SW 1271 (cell line): ENCODE measurements at places on chromosomes 3 and 15.

GRCh38 chr3:66442254-66443117 is 58.3 kb downstream of the LRIG1 start:
- DNase-seq: no peak

DNA sequence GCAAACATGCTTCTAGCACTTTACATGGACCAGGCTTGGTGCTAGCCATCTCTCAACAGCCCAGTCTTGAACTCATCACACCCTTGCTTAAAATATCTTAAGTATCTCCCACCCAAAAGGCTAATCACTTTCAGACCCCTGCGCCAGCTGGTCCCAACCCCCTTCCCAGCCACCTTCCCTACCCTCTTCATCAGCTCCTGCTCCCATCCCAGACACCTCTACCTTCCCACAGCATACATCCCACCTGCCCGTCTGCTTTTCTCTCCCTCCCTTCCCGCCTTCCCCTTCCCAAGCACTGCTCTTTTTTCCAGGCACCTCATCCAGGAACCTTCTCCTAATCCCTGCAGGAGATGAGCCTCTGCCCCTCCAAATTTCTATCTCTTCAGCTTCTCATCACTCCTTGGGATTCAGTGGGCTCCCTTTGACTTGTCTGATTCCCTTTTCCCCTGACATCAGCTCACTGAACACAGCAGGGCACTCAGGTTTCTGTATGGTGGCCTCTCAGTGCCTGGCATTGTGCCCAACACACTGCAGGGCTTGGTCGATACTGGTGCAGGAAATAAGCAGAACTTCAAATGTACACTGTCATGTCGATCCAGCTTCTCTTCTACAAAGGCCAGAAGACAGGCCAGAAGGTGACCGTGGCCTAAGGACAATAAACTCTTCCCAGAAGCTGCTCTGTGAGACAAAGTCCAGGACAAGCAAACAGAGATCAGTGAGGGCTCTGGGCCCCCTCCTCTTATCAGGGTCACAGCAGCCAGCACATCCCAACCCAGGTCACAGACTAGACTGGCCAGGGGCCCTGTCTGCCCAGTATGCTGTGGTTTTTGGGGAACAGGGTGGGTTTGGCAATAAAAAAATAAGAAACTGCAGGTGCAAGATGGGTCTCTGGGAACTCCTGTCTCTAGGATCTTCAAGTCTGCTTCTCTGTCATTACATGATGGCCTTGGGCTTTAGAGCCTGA is 2.2 kb upstream of the ITIH1 start:
- no peak for DNase-seq

GRCh38 chr3:155944081-155944480 is 73.6 kb downstream of the GMPS start:
- no peak for DNase-seq

DNA sequence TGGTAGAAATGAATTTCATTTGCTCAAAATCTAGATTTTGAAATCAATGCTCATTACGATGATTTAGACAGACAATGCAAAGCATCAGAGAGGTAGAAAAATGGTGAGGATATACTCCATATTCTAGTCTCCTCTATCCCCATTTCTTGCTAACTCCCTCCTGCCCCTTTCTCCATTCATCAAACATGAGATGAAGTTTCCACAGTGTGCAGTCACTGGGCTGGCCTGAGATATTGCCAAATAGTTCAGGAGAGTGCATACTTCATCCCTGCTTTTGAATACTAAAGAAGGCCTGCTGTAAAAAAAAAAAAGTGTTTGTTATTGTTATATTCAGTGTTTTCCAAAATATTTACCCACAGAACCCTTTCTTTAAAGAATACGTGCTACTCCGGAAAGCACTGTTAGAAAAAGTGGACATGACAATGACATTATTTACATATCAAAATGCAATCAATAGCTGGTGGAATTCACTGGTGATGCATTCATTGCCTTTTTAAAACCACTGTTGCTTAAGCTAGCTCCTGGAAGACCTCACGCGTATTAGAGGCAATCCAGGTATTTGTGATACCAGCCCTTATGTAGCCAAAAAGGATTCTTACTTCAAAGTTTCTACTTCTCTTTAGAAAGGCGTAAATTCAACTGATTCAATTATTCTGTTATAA is 247.6 kb upstream of the SOX2 start:
- no peak for DNase-seq

DNA sequence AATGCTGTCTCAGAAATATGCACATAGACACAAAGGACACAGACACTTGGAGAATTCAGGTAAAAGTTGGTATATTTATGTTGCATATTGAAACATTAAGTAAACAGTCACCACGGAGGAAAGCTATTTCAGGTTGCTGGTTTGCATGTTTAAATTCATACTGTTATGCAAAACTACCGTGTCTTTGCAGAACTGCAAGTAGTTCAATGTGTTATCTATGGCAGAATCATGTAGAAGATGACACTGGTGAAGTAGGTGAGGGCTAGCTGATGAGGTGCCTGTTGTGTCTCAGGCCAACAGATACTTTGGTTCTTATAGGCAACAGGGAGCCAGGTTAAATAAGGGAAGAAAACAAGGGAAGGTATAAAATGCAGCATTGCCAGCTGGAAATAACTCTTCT is 511.3 kb downstream of the DIPK2A start:
- no peak for DNase-seq

DNA sequence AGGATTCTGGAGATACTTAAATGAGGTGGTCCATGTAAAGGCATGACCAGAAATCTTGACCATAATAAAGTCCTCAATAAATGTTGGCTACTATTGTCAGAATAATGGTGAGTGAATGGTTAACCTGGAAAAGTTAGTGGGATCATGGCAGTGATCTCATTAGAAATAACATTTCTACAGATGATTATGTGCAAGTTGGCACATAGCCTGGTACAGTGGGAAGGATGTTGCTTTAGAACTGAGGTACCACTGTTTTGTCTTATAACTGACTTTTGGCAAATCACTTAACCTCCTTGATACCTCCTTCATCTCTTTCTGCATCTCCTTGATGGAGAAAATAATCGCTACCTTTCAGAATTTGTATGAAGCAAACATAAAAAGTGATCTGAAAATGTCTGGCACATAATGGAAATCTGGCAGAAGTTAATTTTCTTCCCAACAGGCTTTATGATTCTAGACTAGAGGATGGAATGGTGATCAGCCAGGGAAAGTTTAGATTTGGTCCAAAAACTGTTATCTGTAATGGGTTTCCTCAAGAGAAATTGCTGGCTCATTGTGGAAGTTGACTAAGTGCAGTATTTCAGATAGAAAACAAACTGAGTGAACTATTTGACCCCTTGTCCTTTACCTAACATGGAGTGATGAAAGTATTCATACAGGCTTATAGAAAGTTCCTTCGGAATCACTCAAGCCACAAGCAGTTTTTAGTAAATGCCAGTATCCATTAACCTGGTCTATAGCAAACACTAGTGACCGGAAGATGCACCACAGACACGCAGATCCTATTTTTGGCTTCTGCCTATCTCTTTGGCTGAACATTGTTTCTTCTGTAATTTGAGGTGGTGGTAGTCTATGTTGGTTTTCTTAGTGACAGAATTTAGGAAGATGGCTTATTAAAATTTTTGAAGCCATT is 449.6 kb upstream of the TGFBR2 start:
- no peak for DNase-seq

- peak; percentile 69 for DNase-seq
Observed at GRCh38 chr15:99708563-99708962, 24.7 kb downstream of the LYSMD4 start.

DNA sequence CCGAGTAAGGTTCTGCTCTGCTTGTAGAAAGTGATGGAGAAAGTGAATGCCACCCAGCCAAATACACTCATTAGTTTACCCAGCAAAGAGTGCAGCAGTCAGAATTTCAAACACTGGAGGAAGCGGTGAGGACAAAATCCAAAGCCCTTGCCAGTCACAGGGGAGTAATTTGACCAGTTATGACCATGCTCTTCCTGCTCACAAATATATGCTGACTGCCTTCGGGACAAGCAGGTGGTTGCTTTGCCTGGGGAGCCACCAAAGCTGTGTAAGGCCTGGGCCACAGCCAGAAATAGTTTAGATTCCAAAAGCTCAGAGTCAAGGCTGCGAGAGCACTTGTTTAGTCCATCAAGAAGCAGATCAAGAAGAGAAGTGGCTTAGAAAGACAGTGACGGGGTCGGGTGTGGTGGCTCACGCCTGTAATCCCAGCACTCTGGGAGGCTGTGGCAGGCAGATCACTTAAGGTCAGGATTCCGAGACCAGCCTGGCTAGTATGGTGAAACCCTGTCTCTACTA is 51.0 kb upstream of the ATP13A3 start:
- peak; percentile 86 for DNase-seq

DNA sequence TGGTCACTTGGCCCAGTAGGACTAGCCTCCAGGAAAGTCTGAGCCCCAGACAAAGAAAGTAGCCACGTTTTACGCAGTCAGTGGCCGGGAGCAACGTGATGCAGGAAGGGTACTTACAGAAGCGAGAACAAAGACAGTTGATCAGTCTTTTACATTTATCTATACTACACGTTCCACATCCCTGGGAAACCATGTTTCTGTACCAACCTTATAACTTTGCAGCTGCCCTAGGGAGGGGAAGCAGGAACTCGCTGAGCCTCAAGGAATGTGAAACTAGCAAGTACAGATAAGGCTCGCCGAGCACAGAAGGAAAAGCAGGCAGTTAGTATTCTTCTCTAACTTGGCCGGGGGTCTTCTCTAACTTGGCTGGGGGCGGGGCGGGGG is 3.4 kb upstream of the KNL1 start:
- no peak for DNase-seq

DNA sequence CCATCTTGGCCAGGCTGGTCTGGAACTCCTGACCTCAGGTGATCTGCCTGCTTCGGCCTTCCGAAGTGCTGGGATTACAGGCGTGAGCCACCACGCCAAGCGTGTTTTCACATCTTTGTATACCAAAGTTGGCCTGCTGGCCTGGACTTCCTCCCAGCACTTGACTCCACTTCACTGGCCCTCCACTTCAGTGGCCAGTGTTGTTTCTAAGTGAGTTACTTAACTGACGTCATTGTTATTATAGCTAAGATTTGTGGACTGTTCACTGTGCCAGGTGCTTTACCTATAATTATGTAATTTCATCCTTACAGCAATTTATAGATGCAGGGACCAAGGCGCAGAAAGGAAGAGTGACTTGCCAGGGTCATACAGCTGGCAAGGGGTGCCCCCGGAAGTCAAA is 52.0 kb downstream of the HRH1 start:
- no peak for DNase-seq

GRCh38 chr3:135140591-135140990 is 345.5 kb downstream of the EPHB1 start:
- DNase-seq: no peak

GRCh38 chr3:6861625-6862000 is 698 bp downstream of the GRM7 start:
- DNase-seq: no peak

- no peak for DNase-seq
Observed at GRCh38 chr3:94709249-94709902, 646.5 kb downstream of the NSUN3 start.

GRCh38 chr3:127008236-127008635 is 25.3 kb downstream of the PLXNA1 start:
- no peak for DNase-seq

GRCh38 chr15:38048001-38048455 is 113.6 kb downstream of the TMCO5A start:
- DNase-seq: no peak

DNA sequence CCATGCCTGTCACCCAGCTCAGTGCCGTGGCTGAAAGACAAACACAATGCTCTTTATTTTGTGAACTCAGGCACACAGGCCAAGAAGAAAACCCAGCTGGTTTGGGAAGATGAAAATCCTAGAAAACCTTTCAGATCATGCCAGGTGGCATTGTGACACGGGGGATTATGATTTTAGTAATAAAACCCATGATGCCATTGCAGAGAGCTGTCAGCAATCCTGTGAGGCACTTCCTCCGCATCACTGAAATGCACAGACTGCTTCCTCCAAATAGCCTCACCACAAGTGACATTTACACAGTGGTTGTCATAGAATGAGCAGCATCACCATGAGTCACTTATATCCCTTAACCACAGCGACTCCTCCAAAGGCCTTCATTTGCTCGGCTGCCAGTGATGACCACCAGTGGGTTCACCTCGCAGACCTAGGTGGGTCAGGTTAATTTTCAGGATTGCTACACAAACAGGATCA is 22.7 kb downstream of the ABHD6 start:
- peak; percentile 10 for DNase-seq

DNA sequence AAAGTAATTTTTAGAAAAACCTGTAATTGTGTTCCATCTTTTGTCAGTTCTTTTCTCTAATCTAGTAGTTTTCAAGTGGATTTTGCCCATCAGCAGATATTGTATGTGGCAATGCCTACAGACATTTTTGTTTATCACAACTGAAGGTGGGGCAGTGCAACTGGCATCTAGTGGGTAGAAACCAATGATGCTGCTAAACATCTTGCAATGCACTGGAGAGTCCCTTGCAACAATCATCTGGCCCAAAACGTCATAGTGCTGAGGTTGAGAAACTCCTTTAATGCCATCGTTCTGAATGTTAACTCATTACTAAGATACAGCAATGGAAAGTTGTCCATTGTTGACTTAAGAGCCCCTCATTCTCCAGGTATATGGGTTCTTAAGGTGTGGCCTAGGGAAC is 80.1 kb downstream of the BTD start:
- no peak for DNase-seq

DNA sequence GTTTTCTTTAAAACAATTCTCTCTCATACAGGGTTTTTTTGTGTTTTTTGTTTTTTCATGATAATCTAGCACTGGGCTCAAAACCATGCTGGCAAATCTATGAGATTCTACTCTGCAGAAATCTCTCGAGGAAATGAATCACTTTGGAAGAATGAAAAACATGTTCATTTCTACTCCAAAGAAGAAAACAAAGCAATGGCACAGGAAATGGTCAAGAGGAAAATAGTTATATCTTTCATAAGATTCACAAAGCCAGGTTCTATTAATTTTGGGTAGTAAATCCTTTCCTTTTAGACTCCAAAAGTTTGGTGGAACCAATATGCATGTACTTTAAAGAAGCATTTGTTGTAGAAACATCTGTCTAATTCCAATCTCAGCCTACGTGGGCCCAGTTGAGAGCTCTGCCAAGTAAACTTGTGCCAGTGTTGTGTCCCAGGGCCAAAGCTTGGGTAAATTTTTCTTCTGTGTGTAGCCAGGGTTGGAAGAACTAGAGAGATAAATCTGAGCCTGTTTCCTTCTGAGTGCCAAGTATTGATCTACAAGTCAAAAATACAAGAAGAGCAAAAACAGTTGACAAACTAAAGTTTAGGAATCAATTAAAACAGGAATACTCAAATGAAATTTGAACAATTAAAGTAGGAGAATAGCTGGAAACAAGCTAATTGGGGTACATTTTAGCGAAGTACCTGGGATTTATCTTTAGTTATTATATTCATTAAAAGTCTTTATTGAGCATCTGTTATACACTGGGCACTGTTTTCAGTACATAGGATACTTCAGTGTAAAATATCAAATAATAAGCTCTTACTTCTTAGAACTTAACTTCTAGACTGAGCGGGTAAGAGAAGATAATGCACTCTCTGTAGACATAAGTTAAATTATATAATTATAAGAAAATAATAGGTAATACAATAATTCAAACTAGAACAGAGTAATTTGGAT is 657.5 kb upstream of the NECTIN3 start:
- DNase-seq: peak; percentile 85

GRCh38 chr15:77575203-77575934 is 57.3 kb downstream of the LINGO1 start:
- no peak for DNase-seq

GRCh38 chr3:186327912-186328487 is 34.0 kb downstream of the DGKG start:
- DNase-seq: no peak
